ENCODE measurements at places on chromosomes 13 and 19.

GRCh38 chr13:73667756-73668155 is 466.4 kb downstream of the KLF12 start:
- H3K36me3 ChIP-seq: no peaks in the 10 kb centered on the region
- no peak overlapping the region for H3K27ac ChIP-seq
- H3K27me3 ChIP-seq: no peaks in the 10 kb centered on the region

GRCh38 chr19:32676895-32677359 is 1.3 kb downstream of the RGS9BP start:
- peaks cover 8% of the 10 kb centered on the region for H3K27me3 ChIP-seq
- no peak overlapping the region for H3K27ac ChIP-seq
- no peaks in the 10 kb centered on the region for H3K36me3 ChIP-seq
- no peak overlapping the region for H3K4me3 ChIP-seq
- no peak for DNase-seq
- peaks cover 19% of the 10 kb centered on the region for H3K4me1 ChIP-seq

- no peak overlapping the region for H3K27ac ChIP-seq
- no peaks in the 10 kb centered on the region for H3K36me3 ChIP-seq
- H3K27me3 ChIP-seq: no peaks in the 10 kb centered on the region
- H3K4me1 ChIP-seq: no peaks in the 10 kb centered on the region
- H3K4me3 ChIP-seq: no peak overlapping the region
- DNase-seq: no peak
These were observed 45.1 kb downstream of the MCF2L start for GRCh38 chr13:113013878-113014751.

GRCh38 chr13:78586706-78587105 is 16.6 kb downstream of the POU4F1 start:
- peaks cover 25% of the 10 kb centered on the region for H3K27me3 ChIP-seq
- H3K4me3 ChIP-seq: no peak overlapping the region
- no peak for DNase-seq
- no peaks in the 10 kb centered on the region for H3K36me3 ChIP-seq
- H3K4me1 ChIP-seq: no peaks in the 10 kb centered on the region

DNA sequence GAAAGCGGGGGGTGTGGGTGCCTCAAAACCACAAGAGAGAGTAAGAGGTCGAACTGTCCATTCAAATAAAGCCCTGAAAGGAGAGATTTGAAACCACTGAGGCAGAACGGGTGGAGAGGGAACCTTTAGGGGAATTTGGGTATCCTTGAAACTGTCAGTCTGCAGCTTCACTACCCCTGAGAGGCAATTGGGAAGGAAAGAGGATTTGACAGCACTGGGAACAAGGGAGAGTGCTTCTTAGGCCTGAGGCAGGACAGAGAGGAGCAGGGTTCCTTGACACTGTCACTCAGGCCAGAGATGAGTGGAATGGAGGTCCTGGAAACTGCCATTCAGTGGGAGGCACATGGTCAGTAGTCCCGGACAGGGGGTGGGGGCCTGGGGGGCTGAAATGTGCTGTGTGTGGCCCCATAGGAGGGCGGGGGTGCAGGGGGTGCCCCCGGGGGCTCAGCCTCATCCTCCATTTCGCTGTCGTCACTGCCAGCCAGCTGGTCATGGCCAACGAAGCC is 5.0 kb downstream of the GFY start:
- no peaks in the 10 kb centered on the region for H3K36me3 ChIP-seq
- DNase-seq: no peak
- H3K4me3 ChIP-seq: no peak overlapping the region
- peaks cover 91% of the 10 kb centered on the region for H3K27me3 ChIP-seq
- H3K27ac ChIP-seq: no peak overlapping the region

DNA sequence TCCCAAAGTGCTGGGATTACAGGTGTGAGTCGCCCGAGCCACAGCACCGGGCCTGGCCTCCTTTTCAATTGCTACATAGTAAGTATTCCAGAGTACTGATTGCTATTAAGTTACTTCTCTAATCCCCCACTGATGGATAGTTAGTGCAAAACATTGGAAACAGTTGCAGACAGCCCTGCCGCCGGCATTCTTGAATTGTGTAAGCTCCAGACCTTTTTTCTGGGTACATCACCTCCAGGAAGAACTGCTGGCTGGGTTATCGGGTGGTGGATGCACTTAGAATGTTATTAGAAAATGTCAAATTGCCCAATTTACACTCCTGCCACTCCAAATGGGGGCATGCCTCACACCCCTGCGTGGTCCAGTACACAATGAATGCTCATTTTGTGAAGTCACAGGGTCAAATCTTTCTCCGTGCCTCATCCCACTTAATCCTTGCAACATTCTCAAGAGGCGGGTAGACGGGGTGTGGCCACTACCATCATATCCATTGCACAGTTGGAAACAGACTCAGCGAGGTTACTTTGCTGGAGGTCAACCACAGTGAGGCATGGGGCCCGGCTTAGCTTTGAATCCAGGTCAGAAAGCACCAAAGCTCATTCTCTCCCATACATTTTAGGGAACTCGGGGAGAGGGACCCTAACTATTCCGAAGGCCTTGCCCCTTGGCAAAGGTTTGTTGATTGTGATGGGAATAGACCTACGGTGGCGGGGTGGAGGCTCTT is 1.0 kb upstream of the KDM4B start:
- no peaks in the 10 kb centered on the region for H3K27me3 ChIP-seq
- DNase-seq: no peak
- H3K4me1 ChIP-seq: peaks cover 27% of the 10 kb centered on the region
- H3K36me3 ChIP-seq: no peaks in the 10 kb centered on the region

- no peak overlapping the region for H3K27ac ChIP-seq
- H3K4me3 ChIP-seq: no peak overlapping the region
- H3K36me3 ChIP-seq: no peaks in the 10 kb centered on the region
- no peaks in the 10 kb centered on the region for H3K4me1 ChIP-seq
- H3K27me3 ChIP-seq: no peaks in the 10 kb centered on the region
These were observed 82.6 kb downstream of the TBC1D4 start for GRCh38 chr13:75399168-75399878.

DNA sequence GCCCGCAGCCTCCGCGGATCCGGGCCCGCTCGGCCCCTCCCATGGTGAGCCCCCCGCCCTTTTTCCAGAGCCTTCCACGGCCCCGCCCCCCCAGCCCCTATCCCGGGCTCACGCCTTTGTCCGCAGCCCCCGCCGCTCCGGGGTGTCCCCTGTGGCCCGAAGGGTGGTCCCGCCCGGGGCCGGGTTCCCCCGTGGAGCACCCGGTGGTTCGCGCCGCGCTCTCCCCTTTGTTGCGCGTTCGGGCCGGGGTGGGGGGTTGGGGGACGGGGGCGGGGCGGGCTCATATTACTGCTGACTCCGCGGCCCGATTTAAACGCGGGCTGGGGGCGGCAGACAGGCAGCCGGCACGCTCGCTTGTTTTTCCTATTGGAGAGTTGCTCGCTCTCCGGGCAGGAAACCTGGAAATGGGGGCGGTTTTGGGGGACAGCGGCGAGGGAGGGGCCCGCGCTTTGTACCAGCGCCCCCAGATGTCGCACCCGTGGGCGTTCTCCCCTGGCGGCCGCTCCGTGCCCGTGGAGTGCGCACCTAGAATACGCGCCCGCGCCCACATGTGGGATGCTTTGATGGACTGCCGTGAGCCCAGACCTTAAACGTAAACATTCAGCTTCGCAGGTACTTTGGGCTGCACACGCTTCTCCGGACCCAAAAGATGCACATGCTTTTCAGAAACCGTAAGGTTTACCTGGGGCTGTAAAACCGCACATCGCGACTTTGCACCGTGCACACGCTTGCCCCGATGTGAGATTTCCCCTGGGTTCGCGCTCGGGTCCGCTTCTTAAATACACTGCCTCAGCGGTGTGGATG is 699 bp downstream of the PTOV1 start:
- peaks cover 30% of the 10 kb centered on the region for H3K4me1 ChIP-seq
- no peak overlapping the region for H3K27ac ChIP-seq
- peak overlapping the region; percentile 67 for H3K4me3 ChIP-seq
- no peaks in the 10 kb centered on the region for H3K36me3 ChIP-seq

- H3K4me3 ChIP-seq: no peak overlapping the region
- no peaks in the 10 kb centered on the region for H3K27me3 ChIP-seq
- H3K4me1 ChIP-seq: no peaks in the 10 kb centered on the region
- no peak overlapping the region for H3K27ac ChIP-seq
These were observed 30.1 kb downstream of the TMEM255B start for GRCh38 chr13:113789167-113789566.
